GM19239 (cell line): ENCODE measurements at places on chromosomes 4 and X.

DNA sequence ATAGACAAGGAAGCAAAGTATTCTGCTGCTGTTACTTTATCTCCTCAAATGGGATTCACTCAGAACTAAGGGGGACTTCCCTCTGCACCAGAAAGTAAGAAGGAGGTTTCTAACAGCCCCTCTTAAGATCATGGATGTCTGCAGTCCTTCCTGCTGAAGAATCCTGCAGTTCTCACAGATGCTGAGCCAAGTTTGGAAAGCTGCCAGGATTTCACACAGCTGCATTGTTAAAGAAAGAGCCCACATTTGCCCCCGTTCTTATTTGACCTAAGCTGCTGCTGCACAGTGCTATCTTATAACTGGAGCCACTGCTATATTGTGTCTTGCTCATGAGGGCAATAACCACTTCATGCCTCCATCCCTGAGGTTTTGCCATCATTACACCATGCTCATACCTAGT lies 81.1 kb downstream of the FAAH2 start:
- DNase-seq, result no peak

DNA sequence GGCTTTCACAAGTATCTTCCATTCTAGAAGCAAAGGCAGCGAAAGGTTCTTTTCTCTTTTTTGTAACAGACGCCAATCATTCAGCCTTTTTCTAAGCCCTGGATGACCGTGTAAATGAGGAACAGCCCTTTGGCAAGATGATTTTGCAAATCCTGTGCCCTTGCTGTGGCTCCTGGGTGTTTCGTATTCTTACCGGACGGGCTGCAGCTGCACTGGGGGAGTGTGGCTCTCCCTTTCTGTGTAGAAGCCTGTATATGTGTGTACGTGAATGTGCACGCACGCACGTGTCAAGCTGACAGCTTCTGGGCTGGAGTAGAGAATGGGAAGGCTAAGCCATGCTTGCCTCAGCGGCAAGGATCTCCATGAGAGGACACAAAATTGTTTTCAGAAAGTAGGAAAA lies 8.2 kb downstream of the GRPEL1 start:
- no peak for DNase-seq

- no peak for DNase-seq
These were observed 115.0 kb downstream of the PJA1 start for GRCh38 chrX:69050051-69050765.

DNA sequence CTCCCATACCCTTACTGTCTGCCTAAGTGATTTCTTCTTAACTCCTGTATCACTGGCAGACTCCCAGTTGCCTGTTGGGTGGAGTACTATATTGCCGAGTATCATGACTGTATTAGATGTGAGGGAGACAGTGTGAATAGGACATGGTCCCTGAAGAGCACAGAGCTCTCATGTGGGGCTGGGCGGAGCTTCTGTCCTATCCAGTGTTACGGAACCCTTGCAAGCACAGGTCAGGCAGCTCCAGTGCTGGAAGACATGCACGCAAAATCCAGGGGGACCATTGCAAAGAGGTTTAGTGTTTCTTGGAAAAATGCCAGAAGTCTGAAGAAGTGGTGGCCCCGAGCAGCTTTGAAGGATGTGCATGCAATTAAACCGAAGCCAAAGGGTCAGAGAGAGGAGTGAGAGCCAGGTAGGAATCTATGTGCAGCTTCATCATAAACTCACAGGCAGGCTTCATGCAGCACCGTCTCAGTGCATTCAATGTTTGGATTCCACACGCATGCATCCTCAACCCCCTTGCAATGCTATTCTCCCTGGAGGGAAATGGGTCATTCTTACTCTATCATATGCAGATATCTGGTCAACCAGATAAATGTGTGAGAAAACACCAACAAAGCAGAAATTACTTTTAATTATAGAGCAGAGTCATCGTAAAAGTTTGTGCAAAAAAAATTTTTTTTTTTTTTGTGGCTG lies 49.7 kb upstream of the DHRSX start:
- DNase-seq, result no peak

- no peak for DNase-seq
These were observed 484.0 kb downstream of the NAF1 start for GRCh38 chr4:162682651-162683050.

- DNase-seq, result no peak
These were observed 81.2 kb downstream of the SHROOM3 start for GRCh38 chr4:76515975-76516843.

GRCh38 chrX:134745636-134746409 lies 87.6 kb upstream of the PLAC1 start:
- no peak for DNase-seq

- DNase-seq, result no peak
These were observed 485.6 kb upstream of the GALNT7 start for GRCh38 chr4:172683021-172683420.

DNA sequence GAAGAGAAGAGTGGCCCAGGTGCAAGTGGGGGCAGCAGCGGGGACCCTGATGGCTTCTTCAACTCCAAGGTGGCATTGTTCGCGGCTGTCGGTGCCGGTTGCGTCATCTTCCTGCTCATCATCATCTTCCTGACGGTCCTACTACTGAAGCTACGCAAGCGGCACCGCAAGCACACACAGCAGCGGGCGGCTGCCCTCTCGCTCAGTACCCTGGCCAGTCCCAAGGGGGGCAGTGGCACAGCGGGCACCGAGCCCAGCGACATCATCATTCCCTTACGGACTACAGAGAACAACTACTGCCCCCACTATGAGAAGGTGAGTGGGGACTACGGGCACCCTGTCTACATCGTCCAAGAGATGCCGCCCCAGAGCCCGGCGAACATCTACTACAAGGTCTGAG lies 11.4 kb downstream of the EFNB1 start:
- DNase-seq, result no peak

DNA sequence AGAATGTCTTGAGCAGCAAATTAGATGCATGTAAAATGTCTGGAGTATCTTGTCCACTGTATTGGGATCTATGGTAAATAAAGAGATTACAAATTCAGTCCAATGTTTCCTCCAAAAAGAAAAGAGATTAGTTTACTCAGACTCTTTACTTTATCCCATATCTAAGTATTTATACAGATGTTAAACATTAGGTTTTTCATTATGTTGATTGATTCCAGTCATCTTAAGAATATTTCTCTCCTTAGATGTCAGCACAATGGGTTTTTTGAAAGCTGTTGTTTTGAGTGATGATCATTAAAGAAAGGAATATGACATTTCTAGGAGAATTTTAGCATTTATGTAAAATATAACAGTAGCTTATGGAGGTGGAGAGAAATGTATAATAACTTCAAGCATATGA lies 938.9 kb downstream of the C4orf33 start:
- no peak for DNase-seq

DNA sequence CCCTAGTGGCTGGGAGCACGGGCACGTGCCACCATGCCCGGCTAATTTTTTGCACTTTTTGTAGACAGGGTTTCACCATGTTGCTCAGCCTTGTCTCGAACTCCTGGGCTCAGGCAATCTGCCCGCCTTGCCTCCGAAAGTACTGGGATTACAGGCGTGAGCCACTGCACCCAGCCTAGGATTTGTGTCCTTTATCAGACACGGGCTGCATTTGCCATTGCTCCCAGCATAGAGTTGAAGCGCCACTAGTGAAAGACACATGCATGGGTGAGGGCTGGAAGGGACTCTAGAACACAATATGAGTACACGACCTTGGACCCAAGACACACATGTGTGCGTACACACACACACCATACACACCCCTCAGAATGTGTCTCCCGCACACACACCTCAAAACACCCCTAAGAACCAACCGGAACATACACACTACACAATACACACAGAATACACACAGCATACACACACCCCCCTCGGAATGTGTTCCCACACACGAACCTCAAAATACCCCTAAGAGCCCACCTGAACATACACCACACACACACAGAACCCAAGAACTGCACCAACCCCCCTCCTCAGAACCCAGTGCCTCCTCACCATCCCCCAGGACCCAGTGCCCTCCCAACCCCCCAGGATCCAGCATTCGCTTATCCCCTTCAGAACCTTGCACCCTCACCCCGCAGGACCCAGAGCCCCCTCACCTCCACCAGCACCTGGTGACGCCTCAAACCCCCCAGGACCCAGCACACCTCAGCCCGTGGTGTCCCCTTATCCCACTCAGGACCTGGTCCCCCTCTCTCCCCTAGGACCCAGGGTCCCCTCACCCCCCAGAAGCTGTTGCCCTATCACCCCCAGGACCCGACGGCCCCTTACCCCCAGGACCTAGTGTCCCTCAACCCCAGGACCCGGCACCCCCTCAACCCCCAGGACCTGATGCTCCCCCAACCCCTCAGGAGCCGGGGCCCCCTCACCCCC lies 1.0 kb downstream of the TNIP2 start:
- no peak for DNase-seq

GRCh38 chr4:73662709-73663546 lies 42.7 kb upstream of the RASSF6 start:
- peak; percentile 10 for DNase-seq
